NCI-H2107 (cell line): ENCODE measurements at places on chromosomes 5 and 9.

DNA sequence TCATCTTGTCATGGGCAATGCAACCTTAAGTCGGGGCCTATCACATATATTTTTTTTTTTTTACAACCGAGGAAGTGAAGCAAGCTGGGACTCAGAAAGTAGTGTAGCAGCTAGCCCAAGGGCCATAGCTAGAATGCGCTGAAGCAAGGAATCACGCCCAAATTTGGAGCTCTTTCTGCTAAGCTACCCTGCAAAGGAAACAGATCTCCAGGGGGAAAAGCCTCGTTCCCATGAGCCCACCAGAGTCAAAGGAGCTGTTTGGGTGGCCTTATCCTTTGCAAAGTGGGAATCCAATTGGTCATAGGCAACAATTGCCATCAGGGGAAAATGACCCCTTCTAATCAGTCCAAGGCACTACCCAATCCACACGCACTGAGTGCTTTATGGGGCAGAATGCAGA lies 390.4 kb downstream of the EBF1 start:
- DNase-seq = no peak

GRCh38 chr9:136122425-136123383 lies 4.0 kb upstream of the TMEM250 start:
- peak; percentile 46 for DNase-seq

DNA sequence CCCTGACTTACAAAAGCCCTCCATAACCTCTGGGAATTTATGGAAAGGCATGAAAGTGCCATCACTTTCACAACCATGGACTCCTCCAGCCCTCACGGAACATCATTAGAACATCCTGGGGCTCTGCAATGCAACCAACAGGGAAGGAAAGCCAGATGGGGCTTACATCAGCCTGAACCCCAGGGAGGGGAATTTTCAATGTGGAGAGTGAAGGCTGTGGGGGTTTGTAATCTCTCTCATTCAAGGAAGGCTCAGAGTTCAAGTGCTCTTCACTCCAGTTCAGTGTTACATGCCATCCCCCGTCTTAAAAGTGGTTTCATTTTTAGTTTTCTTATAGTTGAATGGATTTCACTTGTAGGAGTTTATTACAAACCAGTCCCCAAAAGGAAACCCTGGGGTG lies 5.7 kb downstream of the SPRY4 start:
- DNase-seq = no peak

GRCh38 chr9:26746357-26747072 lies 146.1 kb downstream of the CAAP1 start:
- no peak for DNase-seq

DNA sequence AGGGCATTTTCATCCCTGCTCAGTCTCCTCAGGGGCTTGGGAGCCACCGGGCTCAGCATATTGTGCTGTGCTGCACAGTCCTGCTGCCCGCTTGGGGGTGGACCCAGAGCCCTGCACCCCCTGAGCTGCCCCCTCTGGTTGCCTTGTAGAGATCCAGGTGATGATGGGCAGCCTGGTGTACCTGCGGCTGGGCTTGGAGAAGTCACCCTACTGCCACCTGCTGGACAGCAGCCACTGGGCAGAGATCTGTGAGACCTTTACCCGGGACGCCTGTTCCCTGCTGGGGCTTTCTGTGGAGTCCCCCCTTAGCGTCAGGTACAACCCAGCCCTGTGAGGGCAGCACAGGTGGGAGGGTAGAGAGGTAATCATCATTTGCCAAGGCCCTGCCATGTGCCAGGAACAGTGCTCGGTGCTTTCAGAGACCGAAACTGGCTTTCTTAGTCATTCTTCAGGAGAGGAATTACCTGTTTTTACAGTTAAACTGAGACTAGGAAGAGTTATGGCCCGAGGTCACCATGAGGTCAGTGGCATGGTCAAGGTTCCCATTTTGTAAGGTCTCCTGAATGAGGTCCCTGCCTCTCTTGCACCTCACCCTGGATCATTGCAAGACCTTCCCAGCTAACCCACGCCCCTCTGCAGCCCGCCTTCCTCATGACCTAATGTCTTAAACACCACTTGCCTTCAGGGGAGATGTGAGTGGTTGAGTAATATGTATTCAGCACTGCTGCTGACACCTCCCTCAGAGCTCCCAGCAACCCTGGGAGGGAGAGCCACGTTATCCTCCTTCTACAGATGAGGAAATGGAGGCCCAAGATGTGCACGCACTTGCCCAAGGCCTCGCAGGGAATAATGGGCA lies 7.5 kb downstream of the NHP2 start:
- no peak for DNase-seq

- DNase-seq = no peak
Observed at GRCh38 chr9:5449521-5450358, 602 bp upstream of the CD274 start.

GRCh38 chr9:98846879-98847278 lies 39.4 kb downstream of the GALNT12 start:
- DNase-seq = no peak

DNA sequence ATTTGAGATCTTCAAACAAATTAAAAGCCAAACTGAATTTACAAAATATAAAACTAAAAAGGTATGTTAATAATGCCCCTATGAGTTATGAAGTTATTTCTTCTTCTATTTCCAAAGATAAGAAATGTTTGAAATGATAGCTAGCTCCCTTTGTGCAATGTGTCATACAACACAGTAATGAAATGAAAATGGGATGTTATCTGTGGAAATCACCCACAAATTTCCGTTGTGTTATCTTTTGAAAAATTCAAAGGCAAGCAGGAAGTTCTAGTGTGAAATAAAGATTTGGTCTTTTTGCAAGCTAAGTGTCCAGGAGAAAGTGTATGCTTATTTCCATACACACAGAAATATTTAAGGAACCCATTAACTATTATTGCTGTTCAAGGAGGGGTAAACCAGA lies 375.3 kb upstream of the PRR16 start:
- DNase-seq = no peak

GRCh38 chr9:91034521-91034920 lies 232.9 kb downstream of the SYK start:
- no peak for DNase-seq

GRCh38 chr5:38556088-38556598 lies 303 bp downstream of the LIFR start:
- no peak for DNase-seq

DNA sequence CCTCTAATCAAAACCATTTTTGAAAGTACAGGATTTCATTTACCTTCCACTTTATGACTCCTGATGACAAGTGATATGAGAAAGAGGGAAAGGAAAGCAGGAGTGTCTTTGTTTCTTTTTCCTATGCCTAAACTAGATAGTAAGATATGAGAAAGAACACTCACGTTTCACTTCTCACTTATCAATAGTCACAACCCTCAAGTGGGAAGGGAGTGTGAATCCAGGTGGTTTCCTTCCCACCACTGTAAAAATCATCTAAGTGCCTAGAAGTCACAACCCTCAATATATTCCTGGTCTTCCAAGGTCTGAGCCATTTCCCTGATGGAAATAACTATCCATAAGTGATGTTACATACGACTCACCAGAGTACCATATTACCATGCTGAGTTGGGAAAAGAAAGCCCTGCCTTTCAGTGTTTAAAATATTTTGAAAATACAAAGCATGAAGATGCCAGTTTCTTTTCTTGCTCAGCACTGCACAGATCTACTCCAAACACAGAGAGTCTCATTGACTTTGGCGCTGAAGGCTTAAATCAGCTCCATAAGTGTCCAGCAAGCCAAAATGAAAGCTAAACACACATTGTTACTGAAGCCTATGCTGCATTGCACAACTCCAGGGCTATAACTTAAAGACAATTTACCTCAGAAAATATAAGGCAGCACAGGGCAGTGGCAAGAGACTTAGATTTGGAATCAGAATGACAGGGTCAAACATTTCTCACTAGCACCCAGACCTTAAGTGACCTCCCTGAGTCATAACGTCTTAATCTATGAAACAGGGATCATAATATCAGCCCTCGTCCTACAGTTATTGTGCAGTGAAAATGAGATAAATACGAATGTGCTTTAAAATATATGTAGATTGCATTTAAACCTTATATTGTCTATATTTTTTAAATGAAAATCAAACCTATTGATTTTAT lies 301.2 kb downstream of the KIAA0825 start:
- DNase-seq = no peak

GRCh38 chr5:524973-525761 lies 918 bp upstream of the SLC9A3 start:
- DNase-seq = no peak

DNA sequence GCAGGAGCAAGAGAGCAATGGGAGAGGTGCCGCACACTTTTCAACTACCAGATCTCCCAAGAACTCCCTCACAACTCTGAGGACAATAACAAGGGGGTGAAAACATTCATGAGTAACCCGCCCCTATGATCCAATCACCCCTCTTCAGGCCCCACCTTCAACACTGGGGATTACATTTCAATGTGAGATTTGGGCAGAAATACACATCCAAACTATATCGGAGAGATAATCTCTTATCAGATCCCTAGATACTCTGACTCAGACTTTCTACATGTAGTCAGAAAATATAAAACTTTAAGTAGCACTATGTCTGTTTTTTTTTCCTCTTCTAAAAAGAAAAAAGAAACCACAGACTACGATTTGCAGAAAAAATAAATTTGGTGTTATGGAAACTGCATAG lies 1595.9 kb upstream of the NUDT12 start:
- no peak for DNase-seq

DNA sequence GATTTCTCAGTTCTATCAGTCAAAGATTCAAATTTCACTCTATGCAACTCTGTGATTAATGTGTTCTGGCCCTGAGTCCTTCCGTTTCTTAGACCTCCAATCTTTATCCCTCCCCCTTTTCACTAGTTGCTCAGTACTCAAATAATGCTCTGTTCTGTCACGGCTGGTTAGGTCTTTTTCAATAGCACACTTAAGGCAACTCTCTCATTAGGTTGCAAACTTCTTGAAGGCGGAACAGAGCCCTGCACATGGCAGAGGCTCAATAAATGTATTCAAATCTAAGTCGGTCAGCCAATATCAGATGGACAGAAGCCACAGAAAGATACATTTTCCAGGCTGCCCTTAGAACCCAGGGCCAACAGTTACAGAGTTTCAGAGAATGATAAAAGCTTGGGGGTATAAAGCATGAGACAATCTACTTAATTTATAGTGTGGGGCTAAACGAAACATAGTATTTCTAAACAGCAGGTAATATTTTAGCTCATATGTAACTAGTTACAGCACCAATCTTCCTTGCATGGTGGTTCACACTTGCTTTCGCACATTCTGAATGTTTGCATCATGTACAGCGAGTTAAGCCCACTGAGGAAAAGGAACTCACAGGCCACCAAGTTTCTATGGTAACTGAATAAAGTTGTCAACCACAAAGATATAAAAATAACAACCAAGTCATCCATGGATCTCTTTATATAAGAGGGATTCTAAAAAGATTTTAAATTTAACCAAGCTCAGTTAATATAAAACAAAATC lies 67.1 kb upstream of the GOLPH3 start:
- DNase-seq = no peak

- DNase-seq = no peak
Observed at GRCh38 chr5:89216606-89217005, 333.6 kb upstream of the MEF2C start.

DNA sequence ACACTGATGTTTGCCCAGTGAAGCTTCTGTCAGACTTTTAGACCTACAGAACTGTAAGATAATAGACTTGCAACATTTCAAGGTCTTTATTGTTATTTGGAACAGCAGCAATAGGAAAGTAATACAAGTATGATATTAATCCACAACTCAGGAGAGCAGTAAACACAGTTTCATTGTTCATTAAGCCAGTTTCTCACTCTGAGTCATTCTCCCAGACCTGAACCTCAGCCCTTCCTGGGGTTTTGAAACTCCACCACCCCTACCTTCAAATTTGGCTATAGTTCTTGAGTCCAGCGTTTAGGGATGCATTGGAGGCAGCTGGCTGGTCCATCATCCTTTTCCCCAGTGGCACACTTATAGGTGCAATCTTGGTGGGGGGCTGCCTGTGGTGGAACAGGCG lies 203.2 kb downstream of the RAB3C start:
- no peak for DNase-seq

DNA sequence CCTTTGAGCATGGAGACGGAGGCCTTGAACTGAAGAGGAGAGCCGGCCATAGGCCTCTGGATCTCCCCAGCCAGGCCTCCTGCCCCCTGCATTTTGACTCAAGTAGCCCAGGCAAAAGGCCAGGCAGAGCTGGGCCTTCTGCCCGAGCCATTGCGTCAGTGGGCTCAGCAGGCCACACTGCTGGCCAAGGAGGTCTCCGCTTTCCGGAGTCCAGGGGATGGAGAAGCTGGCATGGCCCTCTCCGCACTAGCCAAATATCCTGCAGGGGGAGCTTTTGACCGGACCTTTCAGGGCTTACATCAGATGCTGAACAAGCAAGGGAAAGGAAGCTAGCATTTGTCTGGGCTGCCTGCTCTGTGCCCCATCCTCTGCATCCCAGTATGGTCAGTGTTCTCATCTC lies 386.8 kb downstream of the TRIM36 start:
- no peak for DNase-seq

- no peak for DNase-seq
Observed at GRCh38 chr5:1836891-1837880, 36.0 kb downstream of the NDUFS6 start.
